AG20443 (cell line): ENCODE measurements at places on chromosomes 4 and X.

DNA sequence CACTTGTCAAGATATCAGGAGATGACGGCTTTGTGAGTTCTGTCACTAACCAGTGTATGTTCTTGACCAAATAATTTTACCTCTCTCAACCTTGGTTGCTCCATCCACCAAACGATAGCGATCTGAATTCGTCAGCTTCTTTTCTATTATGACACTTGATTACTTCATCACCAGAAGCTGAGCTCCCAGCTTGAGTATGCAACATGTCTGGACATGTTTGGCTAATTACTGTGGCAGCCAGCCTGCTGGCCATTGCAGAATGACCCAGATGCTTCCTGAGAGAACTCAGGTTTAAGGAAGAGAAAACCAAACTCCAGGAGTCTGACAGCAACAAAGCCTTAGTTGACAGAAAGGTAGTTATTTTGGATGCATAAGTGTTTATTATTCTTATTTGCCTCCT is 46.4 kb upstream of the PARM1 start:
- peak; percentile 21 for DNase-seq

DNA sequence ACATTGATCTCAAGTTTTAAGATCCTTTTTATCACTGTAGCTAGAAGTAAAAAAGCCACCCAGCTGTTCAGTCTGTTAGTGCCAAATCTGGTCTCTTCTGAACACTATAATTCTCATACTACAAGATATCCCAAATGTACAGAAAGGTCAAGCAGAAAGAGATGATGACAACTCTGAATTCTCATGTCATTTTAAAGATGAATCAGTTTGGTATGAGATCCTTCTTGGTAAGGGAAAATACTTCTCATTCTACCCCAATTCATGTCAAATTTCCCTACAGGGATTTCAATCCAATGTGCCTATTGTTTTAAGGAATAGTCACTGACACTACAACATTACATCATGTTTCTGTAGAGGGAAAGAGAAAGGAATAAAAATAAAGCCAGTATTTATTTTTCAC is 184.5 kb downstream of the CPEB2 start:
- DNase-seq: no peak

DNA sequence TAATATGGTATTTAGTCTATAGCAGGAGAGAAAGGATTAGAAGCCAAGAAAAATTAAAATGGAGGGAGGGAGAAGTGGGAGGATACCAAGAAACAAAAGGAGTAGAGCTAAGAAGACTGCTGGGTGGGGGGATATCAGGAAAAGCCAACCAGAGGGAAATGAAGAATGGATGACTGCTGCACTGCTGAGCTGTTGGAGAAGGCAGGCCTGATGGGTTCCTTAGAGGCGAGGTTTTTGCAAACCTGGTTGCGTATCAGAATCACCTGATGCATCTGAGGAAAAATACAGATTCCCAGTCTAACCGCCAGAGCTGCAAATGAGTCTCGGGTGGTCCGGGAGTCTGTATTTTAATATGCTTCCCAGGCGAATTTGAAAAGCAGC is 1.5 kb downstream of the PGRMC1 start:
- no peak for DNase-seq

GRCh38 chr4:123941306-123941705 is 544.7 kb downstream of the SPRY1 start:
- no peak for DNase-seq

GRCh38 chrX:38937400-38937799 is 136.1 kb downstream of the MID1IP1 start:
- DNase-seq: no peak

DNA sequence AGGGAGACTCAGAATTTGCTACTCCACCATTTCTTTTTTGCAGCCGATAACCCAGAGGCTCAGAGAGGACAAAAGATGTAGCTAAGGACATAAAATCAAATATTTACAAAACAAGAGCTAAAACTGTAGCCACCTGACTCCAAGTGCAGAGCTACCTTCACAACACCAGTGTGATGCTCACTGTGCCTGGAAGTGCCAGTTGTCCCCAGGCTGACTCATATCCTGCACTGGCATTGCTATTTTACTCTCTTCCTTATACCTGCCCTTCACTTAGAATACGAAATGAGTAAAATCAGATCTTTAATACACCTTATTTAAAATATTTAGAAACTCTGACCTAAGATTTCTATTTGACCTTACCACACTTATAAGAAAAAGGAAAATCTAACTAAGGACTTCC is 39.5 kb downstream of the SLC7A11 start:
- no peak for DNase-seq
